AG04450 (cell line): ENCODE measurements at places on chromosomes 5 and 9.
A peak's percentile ranks its signal among the peaks of the same experiment; 100 is the strongest.

GRCh38 chr9:127506117-127506813 is 55.0 kb downstream of the LRSAM1 start:
- DNase-seq: no peak

GRCh38 chr9:136537896-136538598 is 7.8 kb downstream of the NOTCH1 start:
- DNase-seq: no peak

- DNase-seq: no peak
These were observed 515.9 kb downstream of the RAB3C start for GRCh38 chr5:59098743-59099142.

DNA sequence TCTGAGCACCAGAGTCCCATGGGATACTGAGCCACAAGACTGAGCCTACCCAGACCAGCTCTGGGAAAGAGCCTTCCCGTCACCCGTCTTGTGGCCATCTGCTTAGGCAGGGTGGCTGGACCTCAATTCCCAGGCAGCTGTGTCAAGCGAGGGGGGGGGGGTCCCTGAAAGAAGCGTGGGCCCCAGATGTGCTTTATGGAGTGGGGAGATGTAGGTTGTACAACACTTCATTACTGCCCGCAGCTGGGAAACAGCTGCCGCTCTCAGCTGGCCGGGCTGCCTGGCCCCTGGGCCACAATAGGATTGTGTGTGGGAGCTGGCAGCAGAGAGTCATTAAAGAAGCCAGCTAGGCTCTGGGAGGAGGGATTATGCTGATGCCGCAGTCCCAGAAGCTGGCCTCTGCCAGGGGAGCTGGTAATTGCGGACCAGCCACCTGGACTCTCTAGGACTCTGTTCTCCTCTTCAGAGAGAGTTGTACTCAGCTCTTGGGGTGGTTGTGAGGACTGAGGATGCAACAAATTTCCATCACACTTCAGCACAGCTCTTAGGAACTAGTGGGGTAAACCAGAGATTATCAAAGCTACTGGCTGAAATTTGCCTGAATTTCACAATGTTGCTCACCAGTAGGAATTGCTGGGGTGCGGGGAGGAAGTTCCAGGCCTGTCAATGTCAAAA is 145.4 kb downstream of the GADD45G start:
- DNase-seq: no peak

GRCh38 chr5:65776441-65777141 is 54.6 kb downstream of the NLN start:
- DNase-seq: no peak

- DNase-seq: peak; percentile 64
These were observed 14.3 kb downstream of the CD180 start for GRCh38 chr5:67182301-67182790.

- DNase-seq: no peak
These were observed 52.8 kb upstream of the XPA start for GRCh38 chr9:97749928-97750327.

- no peak for DNase-seq
These were observed 128.8 kb downstream of the EGFLAM start for GRCh38 chr5:38387161-38387560.

GRCh38 chr9:76571288-76571687 is 112.3 kb downstream of the GCNT1 start:
- no peak for DNase-seq

GRCh38 chr5:172477466-172477865 is 23.1 kb upstream of the SH3PXD2B start:
- DNase-seq: no peak

- no peak for DNase-seq
These were observed 508.3 kb upstream of the DAB2 start for GRCh38 chr5:39933061-39933460.

- no peak for DNase-seq
These were observed 1.2 kb downstream of the IER5L start for GRCh38 chr9:129176701-129177442.

- no peak for DNase-seq
These were observed 133.4 kb downstream of the DAB2IP start for GRCh38 chr9:121784731-121785411.

DNA sequence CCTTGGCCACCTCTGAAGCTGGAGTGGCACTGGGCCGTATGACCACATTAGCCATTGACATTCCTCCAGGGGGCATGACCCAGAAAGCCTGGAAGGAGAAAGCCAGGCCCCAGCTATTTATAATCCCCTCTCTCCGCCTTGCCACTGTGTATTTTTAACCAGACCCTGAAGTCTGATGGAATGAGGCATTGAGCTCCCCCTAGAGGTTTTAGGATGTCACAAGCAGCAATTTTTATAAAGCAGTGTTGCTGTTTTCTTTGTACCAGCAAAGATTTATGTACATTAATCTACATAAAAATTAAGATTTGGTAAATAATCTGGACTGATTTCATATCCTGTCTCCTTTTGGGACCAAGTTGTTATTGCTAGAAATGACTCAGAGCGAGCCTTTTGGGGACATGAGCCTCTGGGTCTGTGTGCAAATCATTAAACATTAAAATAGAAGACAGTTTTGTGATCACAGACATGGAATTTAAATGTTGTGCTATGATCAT is 127.1 kb downstream of the TRIO start:
- no peak for DNase-seq

GRCh38 chr5:118144540-118144939 is 843.8 kb downstream of the DTWD2 start:
- no peak for DNase-seq

DNA sequence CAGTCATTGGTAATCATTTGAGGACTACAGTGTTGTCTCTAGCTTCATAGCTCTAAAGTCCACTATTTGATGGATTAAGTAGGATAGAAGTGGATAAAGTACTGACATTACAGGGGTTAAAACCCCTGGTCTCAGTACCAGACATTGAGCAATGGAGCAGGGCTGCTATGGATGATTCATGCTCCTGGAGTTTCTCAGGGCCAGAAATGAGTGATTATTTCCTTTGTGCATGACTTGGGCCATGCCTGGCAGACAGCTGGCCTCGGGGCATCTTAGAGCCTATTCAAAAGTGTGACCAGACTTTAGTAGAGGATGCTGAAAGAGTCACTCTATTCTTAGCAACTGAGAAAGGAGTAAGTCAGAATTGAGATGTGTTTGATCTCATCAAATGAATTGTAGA is 350.7 kb upstream of the TLE4 start:
- no peak for DNase-seq

DNA sequence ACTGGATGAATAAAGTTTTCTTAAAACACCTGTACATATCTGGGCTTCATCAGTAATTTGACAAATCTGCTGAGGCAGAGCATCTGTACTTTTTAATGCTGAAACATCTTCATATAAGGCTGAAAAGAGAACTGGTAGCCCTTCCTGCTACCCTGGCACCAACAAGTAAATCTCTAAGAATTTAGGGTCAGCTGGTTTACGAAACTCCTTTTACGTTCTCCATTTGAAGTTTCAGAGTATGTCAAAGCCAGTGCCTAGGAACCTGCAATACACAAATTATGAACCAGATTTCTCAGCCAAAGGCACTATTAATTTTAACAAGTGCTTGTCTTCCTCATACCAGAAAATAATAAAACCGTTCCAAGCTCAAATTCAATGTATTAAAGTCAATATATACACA is 3.8 kb downstream of the ZFAND5 start:
- DNase-seq: no peak

DNA sequence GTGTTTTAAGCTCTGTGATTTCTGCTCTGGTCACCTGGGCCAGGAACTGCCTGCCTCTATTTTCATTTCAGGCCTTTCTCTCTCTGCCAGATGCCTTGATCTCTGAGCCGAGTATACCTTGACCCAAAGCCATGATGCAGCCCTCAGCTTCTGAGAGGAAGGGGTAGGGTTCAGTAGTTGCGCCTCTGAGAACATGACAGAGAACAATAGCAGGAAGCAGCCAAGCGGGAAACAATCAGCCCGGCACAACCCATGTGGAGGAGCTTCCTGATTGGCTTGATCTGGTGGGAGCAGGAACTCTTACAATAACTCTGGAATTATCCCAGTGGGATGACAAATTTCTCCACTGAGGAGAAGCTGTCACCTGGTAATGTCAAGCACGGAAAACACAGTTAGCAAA is 127.4 kb downstream of the PALM2AKAP2 start:
- DNase-seq: no peak

GRCh38 chr5:170303549-170303948 is 6.0 kb upstream of the LCP2 start:
- no peak for DNase-seq

- no peak for DNase-seq
These were observed 8.1 kb upstream of the NUP214 start for GRCh38 chr9:131117121-131117761.

DNA sequence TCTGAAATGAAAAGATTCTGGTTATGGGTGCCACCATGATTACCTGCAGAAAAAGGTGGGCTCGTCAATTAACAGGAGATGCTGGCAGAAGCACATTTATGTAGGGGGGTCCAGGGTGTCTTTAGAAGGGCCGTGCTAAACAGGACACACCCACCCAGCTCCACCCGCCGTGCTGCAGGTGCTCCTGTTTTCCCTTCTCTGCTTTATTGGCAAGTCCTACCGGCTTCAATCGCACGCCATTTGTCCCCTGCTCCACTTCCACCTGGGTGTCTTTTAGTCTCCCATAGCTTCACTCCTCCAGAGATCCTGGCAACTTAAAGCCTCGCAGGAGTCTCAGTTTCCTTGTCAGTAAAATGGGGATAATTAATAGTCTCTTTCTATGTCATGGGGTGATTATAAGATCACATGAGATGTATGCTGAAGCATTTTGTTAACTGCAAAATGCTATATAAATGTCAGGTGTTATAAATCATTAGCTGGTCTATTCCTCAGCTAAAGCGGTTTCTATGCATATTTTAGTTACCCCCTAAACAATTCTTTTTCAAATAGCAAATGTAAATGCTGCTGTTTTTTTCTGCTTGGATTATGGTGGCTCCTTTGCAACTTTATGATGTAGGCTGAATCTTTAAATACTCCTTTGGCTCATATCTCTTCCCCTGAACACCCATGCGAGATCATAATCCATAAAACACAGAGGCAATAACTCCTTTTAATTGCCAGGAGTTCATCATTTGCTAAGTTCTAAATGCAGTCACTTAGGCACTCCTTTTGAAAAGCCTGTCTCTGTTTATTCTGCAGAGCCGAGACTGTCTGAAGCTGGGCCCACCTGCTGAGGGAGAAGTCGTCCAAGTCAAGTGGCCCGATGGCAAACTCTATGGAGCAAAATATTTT is 406.9 kb downstream of the KDM4C start:
- no peak for DNase-seq

- DNase-seq: no peak
These were observed 235.0 kb downstream of the ACTL7B start for GRCh38 chr9:108620767-108621166.

GRCh38 chr9:108844391-108844790 is 11.4 kb downstream of the ACTL7B start:
- no peak for DNase-seq

DNA sequence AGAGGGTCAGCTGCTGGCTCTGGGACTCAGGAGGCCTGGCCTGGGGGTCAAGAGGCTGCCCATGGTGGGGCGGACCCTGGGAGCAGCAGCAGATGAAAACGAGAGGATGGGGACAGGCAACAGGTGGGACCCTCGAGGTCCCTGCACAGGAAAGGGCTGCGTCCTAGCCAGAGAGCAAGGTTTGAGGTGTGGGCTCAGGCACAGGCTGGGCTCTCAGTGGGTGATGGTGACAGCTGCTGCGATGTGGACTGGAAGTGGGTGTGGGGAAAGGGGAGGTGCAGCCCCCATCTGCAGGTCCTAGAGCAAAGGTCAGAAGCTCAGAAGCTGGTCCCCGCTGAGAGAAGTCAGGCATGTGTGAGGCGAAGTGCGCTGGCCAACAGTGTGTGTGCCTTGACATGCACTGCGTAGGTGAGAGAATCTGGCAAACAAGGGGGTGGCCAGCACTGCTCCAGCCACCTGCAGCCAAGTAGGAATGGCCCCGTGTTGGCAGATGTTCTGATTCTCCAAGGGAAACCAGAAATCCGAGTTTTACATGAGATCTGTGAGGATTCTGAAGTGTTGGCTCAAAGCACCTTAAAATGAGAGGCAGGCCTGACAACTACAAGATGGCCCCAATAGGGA is 85.7 kb downstream of the COL23A1 start:
- no peak for DNase-seq

DNA sequence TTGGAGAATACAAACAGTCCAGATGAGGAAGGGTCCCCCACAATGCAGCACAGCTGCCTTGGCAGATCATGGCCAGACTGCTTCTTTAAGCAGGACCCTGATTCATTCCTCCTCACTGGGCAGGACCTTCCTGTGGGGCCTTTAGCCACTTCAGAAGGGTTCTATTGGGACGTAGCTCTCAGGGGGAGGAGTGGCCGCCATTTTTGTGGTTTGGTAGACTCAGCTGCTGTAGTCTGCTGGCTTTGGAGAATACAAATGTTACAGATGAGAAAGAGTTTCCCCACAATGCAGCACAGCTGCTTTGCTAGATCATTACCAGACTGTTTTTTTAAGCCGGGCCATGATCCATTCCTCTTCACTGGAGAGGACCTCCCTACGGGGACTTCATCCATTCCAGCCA is 57.4 kb downstream of the TMEM38B start:
- no peak for DNase-seq

DNA sequence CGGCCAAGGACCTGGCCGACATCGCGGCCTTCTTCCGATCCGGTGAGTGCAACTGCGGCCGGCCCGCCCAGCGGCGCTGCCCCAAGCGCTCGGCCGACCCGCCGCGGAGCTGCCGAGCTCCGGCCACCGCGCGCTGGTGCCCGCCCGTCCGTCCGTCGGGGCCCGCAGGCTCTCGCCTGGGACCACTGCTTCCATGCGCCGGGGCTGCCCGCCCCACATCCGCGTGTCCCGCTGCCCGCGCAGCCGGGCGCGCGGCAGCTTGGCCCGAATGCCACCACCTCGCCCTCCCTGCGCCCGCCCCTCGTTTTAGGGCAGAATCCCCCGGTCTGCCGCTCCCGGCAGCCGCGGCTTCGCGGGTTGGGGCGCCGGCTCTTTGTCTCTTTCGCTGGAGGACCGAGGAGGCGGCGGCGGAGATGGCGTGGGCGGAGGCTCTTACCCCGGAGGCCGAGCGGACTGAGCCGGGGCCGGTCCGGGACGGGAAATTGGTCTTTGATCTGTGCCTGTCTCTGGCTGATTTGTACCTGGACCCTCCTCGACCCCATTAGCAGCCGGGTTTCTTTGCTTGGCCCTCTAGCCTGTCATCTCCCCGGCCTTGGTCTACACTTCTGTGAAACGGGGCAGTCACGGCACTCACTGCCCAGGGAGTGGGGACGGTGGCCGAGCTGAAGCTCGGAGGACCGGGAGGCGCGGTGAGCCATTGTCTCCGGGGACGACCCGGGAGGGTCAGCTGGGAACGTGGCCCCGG is 871 bp downstream of the TRIO start:
- no peak for DNase-seq

DNA sequence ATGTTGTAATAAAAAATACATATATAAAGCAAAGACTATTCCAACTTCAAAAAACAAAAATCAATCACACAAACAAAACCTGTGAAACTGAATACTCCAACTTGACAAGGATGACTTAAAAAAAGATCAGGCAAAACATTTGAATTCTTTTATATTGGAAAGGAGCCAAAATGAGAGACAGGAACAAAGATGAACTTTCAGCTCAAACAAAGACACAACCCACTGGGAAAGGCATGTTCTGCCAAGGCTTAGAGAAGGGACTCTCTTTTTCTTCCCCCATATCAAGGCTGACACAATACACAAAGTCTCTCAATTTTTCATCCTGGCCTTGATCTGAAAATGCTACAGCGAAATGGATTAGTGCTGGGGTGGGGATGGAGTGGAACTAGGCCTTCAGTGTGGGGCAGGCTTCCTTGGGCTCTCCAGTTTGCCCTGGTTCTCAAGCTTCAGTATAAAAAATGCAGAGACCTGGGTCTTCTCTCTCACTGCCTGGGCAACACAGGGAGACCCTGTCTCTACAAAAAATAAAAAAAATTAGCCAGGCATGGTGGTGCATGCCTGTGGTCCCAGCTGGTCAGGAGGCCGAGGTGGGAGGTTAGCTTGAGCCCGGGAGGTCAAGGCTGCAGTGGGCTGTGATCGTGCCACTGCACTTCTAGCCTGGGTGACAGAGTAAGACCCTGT is 11.6 kb upstream of the FAM169A start:
- DNase-seq: no peak
